Cerebellar cortex (tissue), 1 donor: ENCODE measurements at places on chromosomes 1 and 21.

GRCh38 chr1:70487910-70488665 is 77.0 kb downstream of the CTH start:
- peak; percentile 47 for DNase-seq

DNA sequence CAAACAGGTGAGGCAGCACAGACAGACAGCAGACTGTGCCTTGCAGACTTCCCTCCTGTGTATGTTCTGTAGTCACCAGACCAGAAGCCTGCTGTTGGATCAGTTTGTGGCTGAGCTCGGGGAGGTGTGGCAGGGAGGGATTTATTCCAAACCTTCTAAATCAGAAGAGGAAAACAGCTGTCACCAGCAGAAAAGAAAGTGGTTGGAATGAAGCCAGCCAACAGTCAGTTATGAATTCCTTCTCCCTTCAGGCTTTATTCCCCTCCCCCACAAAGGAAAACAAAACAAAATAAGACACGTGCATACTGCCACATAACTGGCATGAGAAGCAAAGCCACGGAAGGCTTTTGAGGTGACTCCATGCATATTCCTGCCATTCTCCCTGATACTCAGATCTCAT is 19.0 kb upstream of the PIGV start:
- DNase-seq, result no peak

GRCh38 chr1:76038287-76039004 is 36.1 kb upstream of the ST6GALNAC3 start:
- no peak for DNase-seq

GRCh38 chr1:157983787-157984186 is 9.7 kb upstream of the KIRREL1 start:
- no peak for DNase-seq

- DNase-seq, result no peak
Measured at GRCh38 chr1:207459008-207459407, 4.9 kb downstream of the CR2 start.

DNA sequence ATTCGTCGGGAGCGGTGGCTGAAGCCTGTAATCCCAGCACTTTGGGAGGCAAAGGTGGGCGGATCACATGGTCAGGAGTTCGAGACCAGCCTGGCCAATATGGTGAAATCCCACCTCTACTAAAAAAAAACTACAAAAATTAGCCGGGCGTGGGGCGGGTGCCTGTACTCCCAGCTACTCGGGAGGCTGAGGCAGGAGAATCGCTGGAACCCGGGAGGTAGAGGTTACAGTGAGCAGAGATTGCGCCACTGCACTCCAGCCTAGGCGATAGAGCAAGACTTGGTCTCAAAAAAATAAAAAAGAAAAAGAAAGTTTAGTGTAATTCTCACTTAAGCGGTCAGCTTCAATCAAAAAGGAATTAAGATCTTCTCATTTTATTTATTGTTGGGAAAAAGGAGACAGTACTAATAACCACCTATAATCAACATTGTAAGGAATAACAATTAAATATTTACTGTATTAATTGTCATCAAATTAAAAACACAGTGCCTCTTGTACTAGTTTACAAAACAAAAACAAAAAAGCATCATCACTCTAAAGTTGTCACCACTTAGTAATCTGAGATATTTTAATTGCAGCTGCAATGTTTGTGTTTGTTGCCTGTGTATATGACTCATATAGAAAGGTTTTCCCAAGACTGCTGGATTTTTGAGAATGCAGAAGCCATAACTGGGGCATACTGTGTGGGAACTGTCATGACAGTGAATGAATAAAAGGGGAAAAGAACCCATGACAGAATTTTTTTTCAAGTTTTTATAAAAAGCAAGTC is 3.7 kb downstream of the FBXO42 start:
- no peak for DNase-seq

DNA sequence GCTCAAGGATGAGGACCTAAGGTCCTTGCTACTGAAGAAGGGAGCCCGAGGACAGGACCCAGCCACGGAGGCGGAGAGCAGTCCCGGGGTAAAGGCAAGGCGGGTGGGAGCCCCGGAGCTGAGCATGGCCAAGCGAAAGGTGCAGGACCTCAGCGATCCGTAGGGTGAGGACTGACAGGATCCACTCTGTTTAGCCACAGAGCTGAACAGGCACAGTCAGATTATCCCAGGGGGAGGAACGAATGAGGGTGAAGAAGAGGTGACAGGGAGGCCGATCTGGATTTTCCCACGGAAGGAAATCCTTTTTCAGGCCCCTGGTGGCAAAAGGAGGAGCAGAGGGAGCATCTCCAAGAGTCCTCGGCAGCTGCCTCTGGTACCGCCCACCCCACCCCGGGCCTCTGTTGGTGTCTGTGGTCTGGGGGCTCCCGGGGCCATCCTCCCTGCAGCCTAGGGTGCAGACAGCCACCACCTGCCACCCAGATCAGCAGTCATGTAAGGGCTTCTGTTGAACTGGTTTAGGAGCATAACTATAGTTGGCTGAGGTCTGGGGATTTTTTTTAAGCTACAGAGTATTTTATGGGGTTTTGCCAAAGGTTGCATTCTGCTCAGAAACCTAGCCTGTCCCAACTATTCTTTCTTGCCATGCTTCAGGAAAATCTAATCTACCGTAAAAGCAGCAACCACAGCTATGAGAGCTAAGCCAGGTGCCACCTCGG is 32.3 kb upstream of the LBR start:
- DNase-seq, result peak; percentile 23

DNA sequence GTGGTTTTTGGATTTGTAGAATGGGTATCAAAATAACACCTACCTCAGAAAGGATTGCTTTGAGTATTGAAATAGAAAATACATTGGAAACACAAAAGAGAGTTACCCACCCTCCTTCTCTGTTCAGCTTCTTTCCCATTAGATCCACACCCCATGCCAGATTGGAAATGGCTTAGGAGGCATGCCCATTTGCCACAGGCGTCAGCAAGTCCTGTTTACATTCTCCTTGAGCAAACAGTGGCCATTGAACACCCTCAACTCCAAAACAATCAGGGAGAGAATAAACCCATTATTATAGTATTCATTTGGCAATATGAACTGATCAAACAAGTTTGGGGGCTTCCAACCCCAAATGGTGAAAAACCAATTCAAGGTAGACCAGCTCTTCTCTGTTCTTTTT is 2.4 kb downstream of the ELAPOR1 start:
- no peak for DNase-seq

GRCh38 chr1:15128520-15129313 is 24.8 kb upstream of the TMEM51 start:
- peak; percentile 82 for DNase-seq

DNA sequence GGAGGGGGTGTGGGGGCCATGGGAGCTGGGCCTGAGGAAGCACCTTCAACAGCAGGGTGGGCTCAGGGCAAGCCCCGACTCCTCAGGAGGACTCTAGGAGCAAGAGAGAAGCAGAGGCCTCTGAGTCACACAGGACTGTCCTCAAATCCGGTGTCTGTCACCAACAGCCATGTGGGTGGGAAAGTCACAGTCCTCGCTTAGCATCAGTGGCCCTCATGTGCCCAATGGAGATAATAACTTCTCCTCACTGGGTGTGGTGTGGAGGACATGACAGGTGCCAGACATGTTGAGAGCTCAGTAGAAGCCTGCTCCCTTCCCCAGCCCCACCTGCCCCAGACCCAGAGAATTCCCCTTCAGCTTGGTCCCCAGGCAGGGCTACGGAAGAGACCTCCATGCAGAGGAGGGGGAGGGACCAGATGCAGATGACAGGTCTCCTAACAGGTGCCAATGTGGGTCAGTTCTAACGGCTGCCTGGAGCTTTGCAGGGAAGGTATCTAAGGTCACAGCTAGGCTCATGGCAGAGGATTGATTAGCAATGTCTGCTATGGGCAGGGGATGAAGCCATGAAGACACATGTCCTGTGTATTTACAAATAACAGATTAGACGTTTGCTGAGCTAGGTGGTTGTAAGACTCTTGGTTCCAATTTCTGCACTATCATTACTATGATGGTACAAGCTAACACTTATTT is 30.2 kb downstream of the TTC39A start:
- DNase-seq, result no peak

DNA sequence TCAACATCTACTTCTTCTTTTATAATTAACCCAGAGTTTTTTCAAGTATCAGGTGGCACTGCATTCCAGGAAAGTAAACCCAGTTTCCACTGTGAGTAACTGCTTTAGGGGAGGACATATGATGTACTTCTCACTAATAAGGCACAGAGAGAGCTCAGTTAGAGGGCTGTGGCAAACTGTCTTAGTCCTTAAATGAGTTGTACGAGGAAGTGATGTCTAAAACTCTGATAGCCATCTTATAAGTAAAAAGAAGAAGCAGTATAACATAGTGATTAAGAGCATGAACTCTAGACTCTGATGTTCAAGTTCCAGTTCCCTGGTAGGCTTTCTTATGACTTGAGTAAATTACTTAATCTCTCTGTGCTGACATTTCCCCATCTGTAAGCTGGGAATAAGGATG is 58.7 kb upstream of the PTGS2 start:
- DNase-seq, result no peak

DNA sequence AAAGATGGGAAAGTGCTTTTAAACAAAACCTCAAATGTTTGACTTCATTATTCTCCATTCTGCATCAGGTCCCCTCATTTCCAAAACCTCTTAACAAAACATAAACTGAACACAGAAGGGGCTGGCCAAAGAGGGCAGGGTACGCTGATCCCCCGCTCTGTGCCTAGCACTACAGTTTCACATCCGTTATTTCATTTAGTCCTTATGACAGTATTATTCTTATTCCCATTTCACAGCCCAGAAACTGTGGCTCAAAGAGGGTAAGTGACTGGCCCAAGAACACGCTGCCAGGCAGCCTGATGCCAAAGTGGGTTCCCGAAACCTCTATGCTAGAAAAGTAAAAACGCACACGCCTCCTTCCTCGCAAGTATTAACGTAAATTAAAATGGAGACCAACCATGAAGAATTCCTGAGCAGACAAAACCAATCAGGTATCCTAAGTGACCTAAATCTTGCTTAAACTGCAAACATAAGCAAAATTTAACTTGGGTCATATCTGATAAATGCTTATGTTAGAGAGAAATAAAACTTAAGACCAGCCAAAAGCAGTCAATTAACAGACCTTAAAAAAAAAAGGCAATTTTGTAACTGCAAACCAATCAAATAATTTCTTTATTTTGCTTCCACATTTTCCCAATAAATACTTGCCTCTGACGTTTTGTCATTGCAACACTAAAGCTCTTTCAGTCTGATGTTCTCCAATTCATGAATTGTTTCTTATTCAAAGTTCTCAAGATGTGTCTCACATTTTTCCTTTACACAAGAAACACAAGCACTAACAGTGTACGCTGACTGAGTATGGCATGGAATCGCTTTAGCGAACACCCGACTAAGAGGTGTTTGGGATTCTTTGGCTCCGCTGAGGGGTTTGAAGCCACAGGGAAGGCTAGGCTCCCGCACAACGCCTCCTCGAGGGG is 653 bp downstream of the CASP9 start:
- DNase-seq, result peak; percentile 56

DNA sequence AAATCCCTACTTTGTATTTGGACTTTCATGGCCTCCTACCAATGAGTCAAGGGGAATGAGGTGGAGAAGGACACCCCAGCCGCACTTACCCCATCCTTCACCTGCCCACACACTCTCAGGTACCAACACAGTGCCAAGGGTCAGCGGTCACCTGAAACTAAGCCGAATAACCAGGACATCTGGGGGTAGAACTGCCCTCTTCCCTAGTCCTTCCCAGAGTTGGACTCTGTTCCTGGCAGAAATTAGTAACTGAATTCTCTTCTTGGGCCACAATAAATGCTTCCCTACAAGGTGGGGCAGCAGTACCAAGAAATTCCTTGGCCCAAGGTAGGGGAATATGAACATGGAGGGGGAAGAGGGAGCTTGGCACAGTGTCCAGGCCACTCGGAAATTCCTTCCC is 7.3 kb downstream of the SLC45A3 start:
- DNase-seq, result no peak

- DNase-seq, result no peak
Measured at GRCh38 chr1:225712391-225712790, 59.5 kb upstream of the ENAH start.

DNA sequence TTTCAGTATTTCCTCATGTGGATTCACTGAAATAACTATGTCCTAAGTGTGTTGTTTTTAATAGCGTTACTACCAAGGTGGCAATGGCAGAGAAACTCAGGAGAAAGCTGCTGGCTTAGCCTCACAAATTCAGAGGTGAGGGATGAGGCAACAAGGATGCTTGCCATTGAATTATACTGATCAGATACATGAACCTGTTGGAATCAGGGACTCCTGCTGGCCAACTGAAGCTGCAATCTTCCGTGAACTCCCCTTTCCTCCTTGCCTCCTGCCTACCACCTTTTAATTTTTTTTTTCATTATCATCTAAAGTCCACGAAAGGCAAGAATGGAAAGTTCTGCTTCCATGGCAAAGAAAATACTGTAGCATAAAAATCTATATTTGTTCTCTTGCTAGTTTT is 254.7 kb downstream of the NFIA start:
- DNase-seq, result no peak

GRCh38 chr1:40712997-40713396 is 21.5 kb downstream of the NFYC start:
- no peak for DNase-seq

DNA sequence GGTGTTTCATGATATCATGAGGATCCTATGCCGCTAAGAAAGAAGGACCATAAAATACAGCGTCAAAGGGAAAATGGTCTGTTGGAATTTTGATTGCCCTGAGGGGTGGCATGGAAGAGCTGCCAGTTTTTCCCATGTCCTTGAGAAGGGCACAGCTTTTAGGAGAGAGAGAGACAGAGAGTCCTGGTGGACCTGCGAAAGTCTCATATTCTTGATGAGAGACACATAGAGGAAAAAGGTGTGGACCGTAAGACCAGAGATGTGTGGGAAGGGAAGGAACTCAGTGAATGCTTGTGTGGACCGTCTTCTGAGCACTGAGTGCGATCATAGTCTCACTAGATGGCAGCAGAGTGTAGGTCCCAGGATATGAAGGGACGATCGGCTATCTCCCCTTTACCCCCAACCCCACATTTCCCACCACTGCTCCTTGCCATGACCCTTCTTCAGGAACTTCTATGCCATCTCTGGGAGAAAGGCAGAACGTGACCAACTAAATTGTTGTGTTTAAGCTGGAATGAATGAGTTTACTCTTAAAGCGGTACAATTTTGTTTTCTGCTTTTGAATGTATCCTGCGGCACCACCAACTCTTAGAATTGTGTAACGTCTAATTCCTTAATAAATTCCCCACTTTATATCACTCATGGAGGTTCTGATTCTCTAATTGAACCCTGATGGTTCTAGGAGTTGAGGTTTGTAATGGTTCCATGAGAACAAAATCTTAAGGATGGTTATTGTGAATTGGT is 117.7 kb downstream of the CTH start:
- peak; percentile 26 for DNase-seq

DNA sequence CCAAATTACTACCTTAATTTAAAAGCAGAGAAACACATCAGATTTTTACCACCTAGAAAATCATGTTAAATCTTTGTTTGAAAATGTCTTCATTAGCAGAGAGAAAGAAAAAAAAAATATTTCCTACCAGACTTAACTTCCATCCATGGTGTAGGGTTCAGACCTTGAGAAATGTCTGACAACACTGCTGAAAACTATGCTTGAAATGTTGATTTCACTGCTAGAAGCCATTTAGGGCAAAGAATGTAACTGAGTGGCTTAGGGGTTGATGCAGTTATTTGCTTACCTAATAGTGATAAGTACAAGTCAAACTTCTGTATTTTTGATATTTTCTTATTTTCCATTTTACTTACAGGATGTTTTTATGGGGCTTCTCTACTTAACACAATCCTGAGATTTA is 495.6 kb upstream of the NEGR1 start:
- DNase-seq, result no peak

- DNase-seq, result no peak
Measured at GRCh38 chr1:243842161-243842560, 7.9 kb downstream of the AKT3 start.
